HCT116 (cell line): ENCODE measurements at places on chromosomes 6 and 20. TPM values are rescaled to one million over a fixed set of nuclear protein-coding genes. Genes with fewer than 3 reads are reported as not detected.
A peak's percentile ranks its signal among the peaks of the same experiment; 100 is the strongest.

The UNC93A gene
- total RNA-seq = not detected

The FAM217A gene
- not detected for total RNA-seq

The OTOR gene
- total RNA-seq = not detected

The FUT9 gene
- not detected for total RNA-seq

The GDAP1L1 gene
- not detected for total RNA-seq

GRCh38 chr6:36666826-36667591 lies 11.5 kb upstream of the CDKN1A start:
- DNase-seq = peak; percentile 59
- H3K27me3 ChIP-seq = no peaks in the 10 kb centered on the region
- H3K4me1 ChIP-seq = peaks cover 50% of the 10 kb centered on the region
- H3K27ac ChIP-seq = peak overlapping the region; percentile 83

GRCh38 chr20:51338692-51339440 lies 203.7 kb downstream of the NFATC2 start:
- no peaks in the 10 kb centered on the region for H3K27me3 ChIP-seq
- no peak for DNase-seq
- no peak overlapping the region for H3K4me3 ChIP-seq
- no peak overlapping the region for H3K27ac ChIP-seq
- no peaks in the 10 kb centered on the region for H3K36me3 ChIP-seq
- peaks cover 7% of the 10 kb centered on the region for H3K4me1 ChIP-seq

GRCh38 chr20:32634041-32634805 lies 39.5 kb downstream of the C20orf203 start:
- H3K4me3 ChIP-seq = no peak overlapping the region
- DNase-seq = no peak
- H3K27me3 ChIP-seq = no peaks in the 10 kb centered on the region
- peaks cover 7% of the 10 kb centered on the region for H3K4me1 ChIP-seq
- H3K27ac ChIP-seq = no peak overlapping the region

- no peaks in the 10 kb centered on the region for H3K27me3 ChIP-seq
- no peak overlapping the region for H3K4me3 ChIP-seq
- H3K36me3 ChIP-seq = no peaks in the 10 kb centered on the region
Observed at GRCh38 chr6:14713008-14713960, 532.6 kb upstream of the JARID2 start.

- DNase-seq = no peak
- no peak overlapping the region for H3K4me3 ChIP-seq
- no peaks in the 10 kb centered on the region for H3K36me3 ChIP-seq
- H3K27me3 ChIP-seq = no peaks in the 10 kb centered on the region
- H3K4me1 ChIP-seq = no peaks in the 10 kb centered on the region
Observed at GRCh38 chr6:23456396-23456795, 669.6 kb upstream of the NRSN1 start.

- no peaks in the 10 kb centered on the region for H3K36me3 ChIP-seq
- peak; percentile 42 for DNase-seq
Observed at GRCh38 chr6:130018292-130018743, at the start of gene L3MBTL3. L3MBTL3 (plus strand) TSS chr6:130018581; CDS start chr6:130042700, 24,119 bp downstream.

- H3K27ac ChIP-seq = no peak overlapping the region
- H3K4me1 ChIP-seq = no peaks in the 10 kb centered on the region
- H3K27me3 ChIP-seq = no peaks in the 10 kb centered on the region
- no peak overlapping the region for H3K4me3 ChIP-seq
- no peak for DNase-seq
Observed at GRCh38 chr20:3181270-3181669, 7.9 kb upstream of the LZTS3 start.

DNA sequence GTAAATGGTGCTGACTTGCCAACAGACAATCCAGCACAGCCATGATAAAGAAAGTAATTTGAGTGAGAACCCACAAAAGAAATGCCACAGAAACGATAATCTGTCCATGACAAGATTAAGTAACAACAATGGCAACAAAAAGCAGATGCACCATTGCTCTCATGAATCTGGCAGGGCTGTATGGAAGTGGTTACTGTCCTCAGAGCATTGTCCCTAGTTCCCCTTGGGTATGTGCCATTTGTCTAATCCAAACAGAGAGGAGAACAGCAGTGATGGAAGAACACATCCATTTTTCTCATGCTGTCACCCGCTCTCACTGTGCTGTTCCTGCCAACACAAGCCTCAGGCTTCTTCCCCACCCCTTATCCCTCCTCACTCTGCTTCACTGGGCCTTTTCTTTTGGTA lies 65.8 kb downstream of the REV3L start:
- H3K27me3 ChIP-seq = no peaks in the 10 kb centered on the region
- no peaks in the 10 kb centered on the region for H3K36me3 ChIP-seq
- H3K4me3 ChIP-seq = no peak overlapping the region
- no peaks in the 10 kb centered on the region for H3K4me1 ChIP-seq
- DNase-seq = no peak
- H3K27ac ChIP-seq = no peak overlapping the region

DNA sequence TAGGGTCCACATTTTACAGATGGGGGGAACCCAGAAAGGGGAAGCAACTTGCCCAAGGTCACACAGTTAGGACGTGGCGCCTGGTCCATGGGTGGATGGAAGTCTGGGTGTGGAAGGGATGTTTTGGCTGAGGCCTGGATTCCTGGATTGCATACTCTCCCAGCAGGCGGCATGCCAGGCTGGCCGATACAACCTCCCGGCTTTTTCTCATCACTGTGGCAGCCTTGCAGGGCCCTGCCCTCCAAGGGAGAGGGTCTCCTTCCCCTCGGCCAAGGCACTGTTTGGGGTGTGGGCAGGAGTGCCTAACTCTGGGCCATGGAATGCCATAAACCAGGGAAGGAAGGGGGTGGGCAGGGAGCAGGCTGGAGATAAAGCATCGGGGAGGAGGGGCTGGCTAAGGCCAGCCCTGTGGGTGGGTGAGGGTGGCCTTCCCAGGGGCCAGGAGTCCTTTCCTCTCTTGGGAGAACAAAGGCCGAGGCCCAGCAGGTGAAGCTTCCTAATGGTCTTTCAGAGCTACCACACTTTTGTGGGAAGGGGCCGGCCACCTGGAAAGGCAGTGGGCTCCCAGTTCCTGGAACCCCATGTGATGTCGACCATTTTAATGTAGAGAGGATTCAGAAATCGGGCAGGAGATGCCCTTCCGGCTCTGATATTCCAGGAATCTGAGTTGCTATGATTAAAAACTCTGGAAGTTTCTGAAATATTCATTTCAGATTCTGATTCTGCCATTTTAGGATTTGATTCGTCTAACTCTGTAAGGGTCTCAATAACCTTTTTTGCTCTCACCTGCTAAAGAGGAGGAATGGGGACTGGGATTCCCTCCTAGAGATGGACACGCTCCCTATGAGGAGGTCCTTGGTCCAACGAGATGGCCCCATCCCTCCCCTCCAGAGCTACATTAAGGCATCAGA lies 4.2 kb downstream of the FOXS1 start:
- H3K4me3 ChIP-seq = no peak overlapping the region
- H3K27me3 ChIP-seq = no peaks in the 10 kb centered on the region
- H3K4me1 ChIP-seq = peaks cover 24% of the 10 kb centered on the region
- H3K27ac ChIP-seq = no peak overlapping the region
- DNase-seq = no peak
- H3K36me3 ChIP-seq = no peaks in the 10 kb centered on the region

- H3K4me3 ChIP-seq = no peak overlapping the region
- H3K4me1 ChIP-seq = peaks cover 19% of the 10 kb centered on the region
- no peak overlapping the region for H3K27ac ChIP-seq
- H3K36me3 ChIP-seq = no peaks in the 10 kb centered on the region
Observed at GRCh38 chr20:45014671-45015415, 48.5 kb downstream of the STK4 start.

DNA sequence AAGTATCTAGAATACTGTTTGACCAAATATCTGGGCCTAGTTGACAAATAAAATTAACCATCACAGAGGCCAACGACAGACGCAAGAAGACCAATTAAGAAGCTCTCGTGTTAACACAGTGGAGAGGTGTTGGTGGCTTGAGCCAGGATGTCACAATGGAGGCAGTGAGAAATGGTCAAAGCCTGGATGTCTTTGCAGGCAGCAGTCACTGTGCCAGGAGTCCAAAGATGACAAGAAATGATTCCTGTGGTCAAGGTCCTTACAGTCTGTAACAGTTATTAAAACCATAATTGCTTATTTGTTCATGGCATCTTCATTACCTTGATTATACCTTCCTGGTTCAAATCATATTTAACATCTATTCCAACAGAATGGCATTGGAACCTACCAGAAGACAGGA lies 91.3 kb upstream of the EDN1 start:
- H3K27ac ChIP-seq = no peak overlapping the region
- no peak overlapping the region for H3K4me3 ChIP-seq
- H3K27me3 ChIP-seq = no peaks in the 10 kb centered on the region
- no peaks in the 10 kb centered on the region for H3K4me1 ChIP-seq

GRCh38 chr6:110617057-110617456 lies 140.6 kb upstream of the SLC22A16 start:
- 0 out of 2 replicates have a peak, but pooled peaks cover 2% of the 10 kb centered on the region for H3K36me3 ChIP-seq
- H3K27ac ChIP-seq = no peak overlapping the region
- no peak for DNase-seq

DNA sequence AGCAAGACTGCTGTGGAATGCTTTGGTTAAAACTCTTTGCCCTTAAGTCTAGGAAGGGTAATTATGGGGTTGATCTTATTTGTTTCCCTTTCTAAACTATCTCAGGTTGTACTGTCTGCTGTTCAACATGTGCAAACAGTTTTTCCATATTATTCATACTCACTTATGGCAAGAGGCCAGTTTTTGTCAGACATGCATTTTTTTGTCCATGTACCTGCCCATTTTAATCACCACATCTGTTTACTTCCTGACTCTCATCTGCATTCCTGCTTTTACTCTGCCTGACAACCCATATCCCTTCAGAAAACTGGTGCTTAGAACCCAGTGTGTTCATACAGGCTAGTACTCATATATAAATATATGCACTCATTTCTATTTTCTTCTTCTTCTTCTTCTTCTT lies 80.3 kb downstream of the LPA start:
- no peaks in the 10 kb centered on the region for H3K27me3 ChIP-seq
- H3K4me1 ChIP-seq = no peaks in the 10 kb centered on the region
- DNase-seq = no peak
- H3K4me3 ChIP-seq = no peak overlapping the region
- no peak overlapping the region for H3K27ac ChIP-seq

DNA sequence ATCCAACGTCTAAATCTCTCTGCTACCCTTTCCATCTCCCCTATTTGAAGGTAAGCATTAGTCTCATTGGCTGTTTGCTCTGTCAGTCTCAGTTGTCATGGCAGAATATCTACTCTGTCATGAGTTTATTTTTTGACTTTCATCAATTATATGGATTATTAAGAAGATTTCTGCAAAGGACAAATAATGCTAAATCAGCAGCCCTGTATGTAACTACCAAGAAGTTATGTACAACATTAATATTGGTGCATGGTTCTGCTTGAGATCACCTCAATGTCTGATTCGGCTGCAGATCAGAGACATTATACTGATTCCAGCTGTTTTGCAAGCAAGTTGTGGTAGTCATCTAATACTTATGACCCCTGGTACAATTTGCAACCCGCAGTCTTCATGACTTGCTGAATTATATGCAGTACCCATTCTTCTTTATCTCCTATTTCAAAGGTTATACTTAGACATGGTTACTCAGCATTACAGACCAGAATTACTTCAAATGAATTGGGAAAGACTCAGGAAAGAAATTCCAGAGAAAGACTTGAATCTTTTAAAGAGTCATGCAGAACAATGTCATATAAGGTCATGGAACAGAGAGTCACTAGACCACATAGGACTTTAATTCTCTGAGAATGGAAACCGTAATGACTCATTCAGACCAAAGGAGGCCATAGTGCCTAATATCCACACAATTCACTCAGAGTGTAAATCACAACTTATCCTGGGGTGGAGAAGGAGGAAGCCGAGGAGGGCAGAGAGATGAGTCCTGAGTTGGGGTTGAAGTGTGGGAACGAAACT lies 201.4 kb downstream of the IBTK start:
- no peaks in the 10 kb centered on the region for H3K36me3 ChIP-seq
- no peak overlapping the region for H3K27ac ChIP-seq
- H3K4me3 ChIP-seq = no peak overlapping the region
- no peak for DNase-seq

DNA sequence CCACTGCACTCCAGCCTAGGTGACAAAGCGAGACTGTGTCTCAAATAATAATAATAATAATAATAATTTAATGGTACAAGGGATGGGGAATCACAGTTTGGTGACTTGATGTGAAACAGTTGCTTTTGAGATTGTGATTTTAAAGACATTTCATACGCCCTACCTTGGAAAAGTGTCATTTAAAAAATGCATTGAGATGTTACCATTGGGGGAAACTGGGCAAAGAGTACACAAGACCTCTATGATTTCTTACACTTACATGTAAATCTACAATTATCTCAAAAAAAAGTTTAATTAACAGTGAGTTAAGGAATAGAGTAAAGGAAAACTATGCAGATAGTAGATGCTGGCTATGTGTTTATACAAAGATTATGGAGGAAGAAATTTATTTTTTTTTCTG lies 22.3 kb downstream of the ADTRP start:
- no peak overlapping the region for H3K4me3 ChIP-seq
- no peak overlapping the region for H3K27ac ChIP-seq
- no peak for DNase-seq
- no peaks in the 10 kb centered on the region for H3K27me3 ChIP-seq

DNA sequence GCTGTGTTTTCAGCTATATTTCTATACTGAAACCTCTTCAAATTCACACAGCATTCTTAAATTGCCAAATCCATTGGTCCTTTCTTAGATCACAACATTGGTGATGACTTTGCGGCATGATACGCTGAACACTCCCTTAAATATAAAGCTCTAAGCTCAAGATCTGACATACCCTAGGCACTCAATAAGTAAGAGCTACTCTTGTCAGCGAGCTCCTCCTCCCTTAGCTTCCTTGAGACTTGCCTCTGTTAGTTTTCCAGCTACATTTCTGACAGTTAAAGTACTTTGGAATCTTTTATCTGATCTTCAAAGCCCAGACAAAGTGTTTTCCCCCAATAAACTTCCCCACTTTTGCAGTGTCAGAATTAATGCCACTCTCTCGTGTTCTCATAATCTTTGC lies 117.0 kb downstream of the HIVEP2 start:
- no peak overlapping the region for H3K4me3 ChIP-seq
- no peaks in the 10 kb centered on the region for H3K36me3 ChIP-seq
- H3K4me1 ChIP-seq = no peaks in the 10 kb centered on the region
- no peak for DNase-seq
- no peaks in the 10 kb centered on the region for H3K27me3 ChIP-seq

DNA sequence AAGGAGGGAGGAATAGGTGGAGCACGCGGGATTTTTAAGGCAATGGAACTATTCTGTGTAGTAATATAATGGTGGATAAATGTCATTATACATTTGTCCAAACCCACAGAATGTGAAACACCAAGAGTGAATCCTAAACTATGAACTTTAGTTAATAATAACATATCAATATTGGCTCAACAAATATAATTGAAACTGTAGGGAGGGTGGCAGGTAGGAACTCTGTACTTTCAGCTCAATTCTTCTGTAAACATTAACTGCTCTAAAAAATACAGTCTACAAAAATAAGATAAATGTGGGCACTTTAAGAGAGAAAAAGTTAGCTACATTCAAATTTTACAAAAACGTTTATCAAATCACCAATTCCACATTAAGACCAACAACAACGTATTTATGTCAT lies 136.7 kb upstream of the RUNX2 start:
- H3K4me1 ChIP-seq = no peaks in the 10 kb centered on the region
- no peak for DNase-seq
- no peak overlapping the region for H3K4me3 ChIP-seq
- no peaks in the 10 kb centered on the region for H3K27me3 ChIP-seq
- H3K27ac ChIP-seq = no peak overlapping the region
- no peaks in the 10 kb centered on the region for H3K36me3 ChIP-seq
